ENCODE measurements at places on chromosomes 11 and 22.
A peak's percentile ranks its signal among the peaks of the same experiment; 100 is the strongest.

DNA sequence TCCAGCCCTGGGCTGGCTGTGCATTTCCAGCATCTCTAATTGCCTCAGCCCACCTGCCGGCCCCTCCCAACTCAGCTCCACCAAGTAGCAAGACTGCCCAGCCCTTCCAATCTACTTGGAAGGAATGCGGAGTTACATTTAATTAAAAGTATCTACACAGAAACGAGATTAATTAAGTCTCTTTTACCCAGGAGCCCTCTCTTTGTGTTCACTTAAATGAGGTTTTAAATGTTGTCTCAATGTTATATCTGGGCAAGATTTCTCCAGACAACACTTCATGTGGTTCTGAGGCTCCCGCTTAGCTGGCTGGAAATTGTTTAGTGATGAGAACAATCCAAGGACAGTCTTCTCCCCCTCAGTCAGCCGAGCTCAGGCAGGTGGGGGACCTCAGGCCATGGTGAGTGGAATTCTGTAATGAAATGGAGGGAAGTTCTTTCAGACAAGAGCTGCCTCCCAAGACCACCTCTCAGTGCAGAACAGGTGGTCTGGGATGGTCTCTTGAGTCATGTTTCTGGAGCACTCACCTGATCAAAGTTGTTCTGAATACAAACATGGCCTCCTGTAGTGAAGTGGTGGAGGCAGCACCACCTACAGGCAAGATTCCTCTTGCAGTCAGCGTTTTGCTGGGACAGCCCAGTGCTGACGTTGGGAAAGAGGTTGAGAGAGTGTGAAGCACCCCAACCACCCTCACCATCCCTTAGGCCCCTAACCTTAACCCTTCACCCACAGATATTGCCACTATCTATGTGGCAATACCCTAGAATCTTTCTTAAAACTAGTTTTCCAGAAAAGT lies 371.6 kb downstream of the CADM1 start:
- no peak for DNase-seq

- peak; percentile 69 for DNase-seq
These were observed 27.8 kb upstream of the PPARA start for GRCh38 chr22:46122511-46122971.

DNA sequence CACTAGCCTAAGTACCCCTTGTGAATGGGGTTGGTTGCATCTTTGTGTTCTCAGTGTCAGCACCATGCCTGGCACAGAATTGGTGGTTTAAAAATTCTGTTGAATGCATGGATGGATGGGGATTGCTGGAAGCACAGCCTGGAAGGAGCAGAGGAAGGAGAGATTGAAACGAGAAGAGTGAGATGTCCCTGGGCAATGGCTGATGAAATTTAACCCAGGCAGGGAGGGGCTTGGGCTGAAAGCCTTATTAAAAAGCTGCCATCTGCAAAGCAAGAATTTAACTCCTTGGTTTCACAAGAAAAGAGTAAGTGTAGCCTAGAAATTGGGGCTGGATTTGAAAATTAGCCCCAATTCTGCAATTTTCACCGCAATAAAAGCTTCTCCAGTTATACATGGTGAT lies 126.7 kb downstream of the TEAD1 start:
- no peak for DNase-seq

GRCh38 chr11:119109843-119110242 lies 2.7 kb downstream of the C2CD2L start:
- DNase-seq, result no peak

DNA sequence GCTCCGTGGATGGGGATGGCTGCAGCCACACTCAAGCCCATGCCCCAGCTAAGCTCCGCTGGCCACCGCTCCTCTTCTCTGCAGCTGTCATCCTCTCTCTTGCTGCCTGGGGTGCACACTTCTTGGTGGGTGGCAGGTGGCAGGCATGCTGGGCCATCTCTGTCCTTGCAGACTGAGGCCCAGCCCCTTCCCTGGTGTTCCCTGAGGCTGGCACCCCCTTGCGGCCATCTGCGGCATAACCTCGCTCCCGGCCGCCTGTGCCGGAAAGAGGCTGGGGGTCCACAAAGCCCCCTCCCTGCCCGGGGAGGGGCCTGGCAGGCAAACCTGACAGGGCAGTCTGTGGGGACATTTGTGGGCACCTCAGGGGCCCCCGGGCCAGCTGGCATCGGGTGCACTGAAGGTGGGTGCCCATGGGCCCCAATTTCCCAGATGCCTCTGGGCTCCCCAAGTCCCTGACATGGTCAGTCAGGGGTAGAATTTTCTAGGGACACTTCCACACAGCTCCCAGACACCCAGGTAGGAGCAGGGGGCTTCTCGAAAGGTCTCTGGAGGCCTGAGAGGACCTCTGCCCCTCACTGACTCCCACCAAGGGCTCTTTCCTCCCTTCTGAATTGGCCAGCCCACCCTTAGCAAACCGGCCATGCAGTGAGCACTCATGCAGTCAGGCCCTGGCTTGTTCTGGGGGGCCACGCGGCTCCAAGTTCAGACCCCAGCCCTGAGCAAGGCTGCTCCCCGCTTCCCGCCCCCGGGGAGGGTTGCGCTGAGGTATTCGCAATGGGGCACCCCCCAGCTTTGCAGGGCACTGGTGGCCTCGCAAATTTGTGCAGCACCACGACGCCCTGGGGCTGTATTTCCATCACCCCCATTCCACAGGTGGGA lies 23.5 kb upstream of the TH start:
- peak; percentile 58 for DNase-seq

GRCh38 chr22:26234296-26234695 lies 65.0 kb downstream of the SEZ6L start:
- no peak for DNase-seq

GRCh38 chr11:131481303-131481702 lies 110.9 kb downstream of the NTM start:
- no peak for DNase-seq
